ENCODE measurements at places on chromosomes 1 and 21. TPM values are rescaled to one million over a fixed set of nuclear protein-coding genes. Genes with fewer than 3 reads are reported as not detected.

The PLA2G2C gene
- total RNA-seq = 0.19 TPM

GRCh38 chr1:11279630-11280029 lies 6.6 kb downstream of the UBIAD1 start:
- H3K27ac ChIP-seq = no peak overlapping the region
- no peaks in the 10 kb centered on the region for H3K27me3 ChIP-seq

- no peak overlapping the region for H3K4me3 ChIP-seq
- peaks cover 11% of the 10 kb centered on the region for H3K4me1 ChIP-seq
- no peak overlapping the region for H3K27ac ChIP-seq
- H3K27me3 ChIP-seq = no peaks in the 10 kb centered on the region
Observed at GRCh38 chr1:147246044-147246690, 3.7 kb downstream of the CHD1L start.

The BEST4 gene
- 0.28 TPM for total RNA-seq

The S100A2 gene
- total RNA-seq = 9.8 TPM

DNA sequence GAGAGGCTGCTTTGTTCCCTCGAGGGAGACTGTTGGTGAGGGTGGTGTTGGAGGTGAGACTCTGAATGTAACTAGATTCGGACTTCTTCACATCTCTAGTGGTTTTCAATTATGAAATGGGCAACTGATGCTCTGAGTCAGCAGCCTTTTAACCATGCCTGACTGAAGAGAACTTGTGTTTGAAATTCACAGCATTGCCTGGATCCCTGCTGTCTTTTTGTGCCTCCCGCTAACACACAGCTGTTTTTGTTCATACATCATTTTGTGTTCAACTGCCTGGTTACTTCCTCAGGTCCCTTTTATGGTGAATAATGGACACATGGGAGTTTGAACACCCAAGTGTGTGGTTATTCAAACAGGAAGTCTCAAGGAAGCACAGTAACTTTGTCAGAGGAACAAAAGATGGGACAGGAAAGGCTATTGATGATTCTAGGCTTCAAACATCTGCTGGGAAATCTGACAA lies 16.8 kb downstream of the LAMC1 start:
- no peaks in the 10 kb centered on the region for H3K4me1 ChIP-seq
- peaks cover 47% of the 10 kb centered on the region for H3K27me3 ChIP-seq
- no peak overlapping the region for H3K27ac ChIP-seq
- no peak overlapping the region for H3K4me3 ChIP-seq
- no peak for DNase-seq

The AGBL4 gene
- total RNA-seq = 0.24 TPM

The FMO4 gene
- total RNA-seq = 2.5 TPM

GRCh38 chr21:26732432-26733221 lies 112.6 kb downstream of the ADAMTS1 start:
- H3K4me1 ChIP-seq = no peaks in the 10 kb centered on the region
- H3K36me3 ChIP-seq = no peaks in the 10 kb centered on the region
- H3K4me3 ChIP-seq = no peak overlapping the region
- no peak overlapping the region for H3K27ac ChIP-seq
- no peak for DNase-seq
- H3K27me3 ChIP-seq = no peaks in the 10 kb centered on the region

DNA sequence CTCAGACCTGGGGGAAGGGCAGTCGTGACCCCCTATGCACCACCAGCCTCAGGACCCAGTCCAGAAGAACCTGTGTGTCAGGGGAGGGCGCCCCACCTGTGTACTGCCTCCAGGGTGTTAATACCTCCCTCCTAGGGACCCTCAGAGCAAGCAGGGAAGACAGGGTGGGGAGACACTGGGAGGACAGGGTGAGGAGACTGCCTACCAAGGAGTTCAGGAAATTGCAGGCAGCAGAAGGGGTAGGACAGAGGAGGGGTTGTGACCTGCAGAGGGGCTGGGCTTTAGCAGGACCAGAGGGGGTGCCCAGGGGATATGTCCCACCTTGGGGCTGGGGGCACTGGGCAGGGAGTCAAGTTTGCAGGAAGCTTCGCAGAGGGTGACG lies 5.2 kb downstream of the C21orf58 start:
- DNase-seq = no peak
- no peak overlapping the region for H3K4me3 ChIP-seq
- peaks cover 45% of the 10 kb centered on the region for H3K36me3 ChIP-seq
- peaks cover 15% of the 10 kb centered on the region for H3K4me1 ChIP-seq

DNA sequence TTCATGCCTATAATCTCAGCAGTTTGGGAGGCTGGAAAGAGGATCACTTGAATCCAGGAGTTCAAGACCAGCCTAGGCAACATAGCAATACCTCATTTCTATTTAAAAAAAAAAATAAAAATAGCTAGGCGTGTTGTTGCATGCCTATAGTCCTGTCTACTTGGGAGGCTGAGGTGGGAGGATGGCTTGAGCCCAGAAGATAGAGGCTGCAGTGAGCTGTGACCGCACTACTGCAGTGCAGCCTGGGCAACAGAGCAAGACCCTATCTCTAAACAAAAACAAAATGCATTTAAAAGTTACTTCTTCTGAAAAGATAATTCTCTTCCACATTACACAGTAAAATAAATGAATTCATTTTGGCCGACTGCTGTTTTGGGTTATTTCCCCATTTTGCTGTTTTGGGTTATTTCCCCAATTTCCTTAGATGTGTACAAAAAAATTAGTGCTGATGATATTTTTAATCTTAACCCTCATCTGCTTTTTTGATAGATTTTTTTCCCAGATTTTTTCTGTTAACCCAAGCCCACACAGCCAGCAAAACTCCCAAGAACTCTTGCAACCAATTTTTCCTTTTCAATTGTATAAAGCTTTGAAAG lies 23.0 kb upstream of the SAMSN1 start:
- no peaks in the 10 kb centered on the region for H3K27me3 ChIP-seq
- H3K36me3 ChIP-seq = no peaks in the 10 kb centered on the region
- no peak overlapping the region for H3K27ac ChIP-seq
- H3K4me1 ChIP-seq = peaks cover 2% of the 10 kb centered on the region

- no peak overlapping the region for H3K27ac ChIP-seq
- H3K4me3 ChIP-seq = no peak overlapping the region
- DNase-seq = no peak
- no peaks in the 10 kb centered on the region for H3K4me1 ChIP-seq
Observed at GRCh38 chr1:233364695-233365539, 37.4 kb downstream of the MAP3K21 start.

GRCh38 chr21:21034036-21034435 lies 35.8 kb downstream of the NCAM2 start:
- no peaks in the 10 kb centered on the region for H3K27me3 ChIP-seq
- no peak overlapping the region for H3K27ac ChIP-seq
- H3K36me3 ChIP-seq = no peaks in the 10 kb centered on the region

The SLAMF9 gene
- total RNA-seq = 0.09 TPM

GRCh38 chr21:27212441-27212840 lies 245.6 kb upstream of the ADAMTS5 start:
- H3K36me3 ChIP-seq = no peaks in the 10 kb centered on the region
- H3K27me3 ChIP-seq = no peaks in the 10 kb centered on the region
- no peaks in the 10 kb centered on the region for H3K4me1 ChIP-seq
- no peak overlapping the region for H3K4me3 ChIP-seq

- H3K36me3 ChIP-seq = no peaks in the 10 kb centered on the region
- H3K4me3 ChIP-seq = no peak overlapping the region
- no peak for DNase-seq
- H3K27ac ChIP-seq = peak overlapping the region; percentile 19
- H3K27me3 ChIP-seq = no peaks in the 10 kb centered on the region
Observed at GRCh38 chr21:29315131-29315749, 16.5 kb downstream of the BACH1 start.

GRCh38 chr1:32813941-32814739 lies 3.0 kb downstream of the YARS1 start:
- H3K27me3 ChIP-seq = no peaks in the 10 kb centered on the region
- peaks cover 16% of the 10 kb centered on the region for H3K4me1 ChIP-seq
- peaks cover 28% of the 10 kb centered on the region for H3K36me3 ChIP-seq
